Body of pancreas (tissue), 4 donors: ENCODE measurements at places on chromosomes 11 and 22. TPM values are rescaled to one million over a fixed set of nuclear protein-coding genes. Genes with fewer than 3 reads are reported as not detected.

FOLH1 gene
- 0.33 TPM for total RNA-seq

FAM227A gene
- total RNA-seq: 3.6 TPM

SLC35F2 gene
- total RNA-seq: 8.6 TPM

TEX54 gene
- total RNA-seq: not detected

ME3 gene
- 20.8 TPM for total RNA-seq

C11orf65 gene
- total RNA-seq: 1.3 TPM

TMEM80 gene
- 36.3 TPM for total RNA-seq

BID gene
- 4.0 TPM for total RNA-seq

PNPLA5 gene
- total RNA-seq: not detected

DESI1 gene
- total RNA-seq: 11.2 TPM

C11orf16 gene
- not detected for total RNA-seq

SLC1A2 gene
- 23.1 TPM for total RNA-seq

PAX6 gene
- 10.2 TPM for total RNA-seq

OR52I1 gene
- not detected for total RNA-seq

PARVG gene
- 13.2 TPM for total RNA-seq

KCNK4 gene
- not detected for total RNA-seq
